Breast epithelium (tissue), 4 donors: ENCODE measurements at places on chromosomes 12 and 14. TPM values are rescaled to one million over a fixed set of nuclear protein-coding genes. Genes with fewer than 3 reads are reported as not detected.

DNA sequence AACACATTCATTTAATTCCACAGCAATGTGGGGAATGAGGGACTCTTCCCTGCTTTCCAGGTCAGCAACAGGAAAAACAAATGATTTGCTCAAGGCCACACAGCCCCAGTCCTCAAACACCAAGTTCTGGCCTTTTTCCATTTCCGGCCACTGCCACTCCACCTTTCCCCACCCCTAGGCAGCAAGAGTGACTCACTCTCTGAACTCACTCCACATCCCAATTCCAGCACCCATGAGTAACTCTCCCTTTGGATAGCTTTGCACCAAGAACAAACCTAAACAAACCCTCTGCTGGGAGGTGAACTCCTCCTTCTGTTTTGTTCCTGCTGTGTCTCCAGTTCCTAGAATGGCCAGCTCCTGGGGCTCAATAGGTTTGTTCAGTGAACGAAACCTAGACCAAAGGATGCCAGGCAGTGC lies 30.4 kb upstream of the PLEKHG6 start:
- no peak overlapping the region for H3K4me3 ChIP-seq
- H3K36me3 ChIP-seq: no peaks in the 10 kb centered on the region
- peak overlapping the region; percentile 99 for H3K27ac ChIP-seq
- H3K27me3 ChIP-seq: no peaks in the 10 kb centered on the region
- H3K4me1 ChIP-seq: peaks cover 11% of the 10 kb centered on the region
- peak; percentile 88 for DNase-seq

BCL2L2 gene
- 55.5 TPM for total RNA-seq

GRCh38 chr12:43406801-43407200 lies 145.2 kb downstream of the ADAMTS20 start:
- H3K27me3 ChIP-seq: no peaks in the 10 kb centered on the region
- no peak overlapping the region for H3K27ac ChIP-seq
- H3K4me1 ChIP-seq: no peaks in the 10 kb centered on the region

PSMC1 gene
- total RNA-seq: 170 TPM

- no peak overlapping the region for H3K27ac ChIP-seq
- no peaks in the 10 kb centered on the region for H3K27me3 ChIP-seq
- H3K36me3 ChIP-seq: no peaks in the 10 kb centered on the region
Observed at GRCh38 chr12:125453751-125454150, 388.5 kb downstream of the AACS start.

DNA sequence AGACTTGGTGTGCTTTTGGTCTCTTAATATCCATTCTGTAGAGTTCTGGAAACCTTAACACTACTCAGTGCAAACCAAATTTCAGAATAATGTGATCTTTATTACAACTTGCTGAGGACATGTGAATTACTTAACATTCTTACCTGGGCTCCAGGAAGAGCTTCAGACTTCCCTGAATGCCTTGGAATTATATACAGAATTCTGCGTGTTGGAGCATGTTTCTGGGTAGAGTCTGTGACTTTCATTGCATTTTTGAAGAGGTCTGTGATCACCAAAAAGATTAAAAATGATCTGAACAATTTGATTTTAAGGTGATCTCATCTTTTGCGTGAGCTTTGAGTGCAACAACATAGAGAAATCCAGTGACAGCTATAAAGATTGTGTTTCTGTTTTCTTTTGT lies 35.4 kb downstream of the ZDHHC17 start:
- H3K27ac ChIP-seq: no peak overlapping the region
- no peaks in the 10 kb centered on the region for H3K36me3 ChIP-seq
- no peak for DNase-seq
- H3K4me3 ChIP-seq: no peak overlapping the region
- no peaks in the 10 kb centered on the region for H3K4me1 ChIP-seq

DNA sequence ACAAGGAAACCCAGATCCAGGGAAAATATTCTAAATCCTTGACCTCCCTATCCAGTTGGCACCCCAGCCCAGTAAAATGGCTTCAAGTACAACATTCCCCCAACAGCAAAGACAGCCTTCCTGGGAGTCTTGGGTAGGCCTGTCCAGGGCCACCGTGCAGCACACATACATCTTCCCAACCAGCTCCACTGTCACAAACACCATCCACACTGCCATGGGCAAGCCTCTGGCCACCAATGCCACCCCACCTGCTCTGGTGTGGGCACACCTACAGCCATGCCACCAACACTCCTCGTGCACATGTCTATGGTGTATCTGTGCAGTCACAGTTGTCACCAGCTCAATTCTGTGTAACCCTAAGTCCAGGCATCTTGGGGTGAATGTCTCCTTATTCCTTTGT lies 193.2 kb downstream of the DAD1 start:
- no peak overlapping the region for H3K4me3 ChIP-seq
- no peaks in the 10 kb centered on the region for H3K36me3 ChIP-seq
- H3K27ac ChIP-seq: no peak overlapping the region
- no peak for DNase-seq
- no peaks in the 10 kb centered on the region for H3K27me3 ChIP-seq

DNA sequence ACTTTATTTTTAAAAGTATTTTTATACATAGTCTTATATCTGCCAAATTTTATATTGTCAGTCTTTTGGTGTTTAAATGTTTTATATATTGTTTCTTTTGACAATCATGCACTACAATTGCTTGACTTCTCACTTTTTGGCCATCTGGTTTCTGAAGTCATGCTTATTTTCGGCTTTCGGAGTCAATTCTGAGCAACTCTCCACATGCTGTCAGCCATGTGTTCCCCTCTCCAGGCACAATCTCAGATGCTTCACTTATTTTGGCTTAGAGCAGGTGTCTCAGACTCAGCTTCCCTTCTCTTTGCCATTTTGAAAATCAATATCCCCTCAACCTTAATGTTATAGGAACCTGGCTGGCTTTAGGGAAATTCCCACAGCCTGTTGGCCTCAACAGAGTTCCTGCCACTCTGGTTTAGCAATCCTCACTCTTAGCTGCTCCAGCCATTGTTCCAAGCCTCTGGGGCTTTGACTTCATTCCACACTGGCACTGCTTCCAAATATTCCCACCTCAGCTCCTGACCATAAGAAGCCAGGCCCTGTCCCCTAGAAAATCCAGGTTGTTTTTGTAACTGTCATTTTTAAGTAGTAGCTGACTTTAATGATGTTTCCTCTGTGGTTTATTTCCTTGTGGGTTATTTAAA lies 125.5 kb upstream of the FAR2 start:
- H3K27me3 ChIP-seq: no peaks in the 10 kb centered on the region
- H3K36me3 ChIP-seq: no peaks in the 10 kb centered on the region
- H3K27ac ChIP-seq: peak overlapping the region; percentile 47
- H3K4me1 ChIP-seq: no peaks in the 10 kb centered on the region
- DNase-seq: no peak
- no peak overlapping the region for H3K4me3 ChIP-seq

- DNase-seq: no peak
- no peak overlapping the region for H3K27ac ChIP-seq
Observed at GRCh38 chr12:3409662-3410061, 81.3 kb upstream of the PRMT8 start.

DNA sequence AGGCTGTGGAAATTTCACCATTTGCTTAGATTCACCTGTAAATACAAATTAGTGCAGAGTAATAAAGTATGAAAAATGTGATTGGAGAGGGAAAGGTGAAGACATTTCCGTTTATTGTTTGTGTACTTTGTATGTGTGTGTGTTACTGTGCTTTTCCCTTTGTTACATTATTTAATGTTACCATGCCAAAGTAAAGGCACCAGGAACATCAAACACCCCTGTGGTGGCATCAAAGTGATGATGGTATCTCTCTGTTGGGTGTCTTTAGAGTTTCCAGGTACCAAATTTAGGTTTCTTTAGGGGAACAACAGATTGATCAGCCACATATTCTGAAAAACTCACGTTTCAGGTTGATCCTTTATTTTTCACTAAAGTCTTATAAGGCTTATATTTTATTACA lies 189.0 kb upstream of the FBXO33 start:
- H3K4me3 ChIP-seq: no peak overlapping the region
- H3K27me3 ChIP-seq: no peaks in the 10 kb centered on the region
- no peak for DNase-seq
- no peaks in the 10 kb centered on the region for H3K36me3 ChIP-seq
- no peak overlapping the region for H3K27ac ChIP-seq
- no peaks in the 10 kb centered on the region for H3K4me1 ChIP-seq

- DNase-seq: no peak
- no peak overlapping the region for H3K27ac ChIP-seq
- H3K36me3 ChIP-seq: no peaks in the 10 kb centered on the region
- H3K4me3 ChIP-seq: no peak overlapping the region
Observed at GRCh38 chr12:41684997-41685396, 459.7 kb downstream of the GXYLT1 start.

OTUB2 gene
- 0.73 TPM for total RNA-seq
